Tongue (tissue), 3 donors: ENCODE measurements at places on chromosomes 13 and 19. TPM values are rescaled to one million over a fixed set of nuclear protein-coding genes. Genes with fewer than 3 reads are reported as not detected.
A peak's percentile ranks its signal among the peaks of the same experiment; 100 is the strongest.

Gene STOML3
- total RNA-seq = 0.10 TPM

Gene ZNF30
- total RNA-seq = 5.3 TPM

Gene ZNF471
- 8.6 TPM for total RNA-seq

Gene LRRC25
- total RNA-seq = 1.8 TPM

Gene NACC1
- total RNA-seq = 16.2 TPM

DNA sequence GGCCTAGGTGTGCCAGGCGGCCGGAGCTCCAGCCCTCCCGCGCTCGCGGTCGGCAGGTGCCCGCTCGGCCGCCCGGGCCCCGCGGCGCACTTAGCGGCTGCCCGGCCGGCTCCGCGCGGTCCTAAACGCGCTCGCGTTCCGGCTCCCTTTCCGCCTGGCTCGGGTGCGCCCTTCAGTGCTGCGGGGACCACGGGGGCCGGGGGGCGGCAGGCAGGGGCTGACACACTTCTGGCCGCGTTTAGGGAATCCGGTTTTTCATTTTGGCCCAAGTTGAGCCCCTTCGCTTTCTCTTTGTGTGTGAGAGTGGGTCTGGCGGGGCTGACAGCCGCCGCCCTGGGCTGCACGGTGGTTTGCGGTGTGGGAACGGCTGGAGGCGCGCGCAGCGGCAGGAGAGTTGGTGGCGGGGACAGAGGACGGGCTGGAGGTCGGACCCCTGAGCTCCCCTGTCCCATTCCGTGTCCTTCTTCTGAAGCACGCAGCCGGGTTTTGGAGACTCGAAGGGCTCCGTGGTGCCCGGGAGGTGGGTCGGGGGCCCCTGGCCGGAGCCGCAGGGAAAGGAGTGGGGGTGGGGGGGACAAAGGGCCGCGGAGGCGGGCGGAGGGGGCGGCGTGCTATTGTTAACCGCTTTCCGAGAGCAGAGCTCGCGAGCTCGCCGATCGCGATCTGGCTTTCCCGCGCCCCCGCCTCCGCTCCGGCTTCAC is 3.1 kb downstream of the FGF9 start:
- DNase-seq = peak; percentile 74

- no peak for DNase-seq
Measured at GRCh38 chr19:47271949-47272348, 2.7 kb upstream of the INAFM1 start.

DNA sequence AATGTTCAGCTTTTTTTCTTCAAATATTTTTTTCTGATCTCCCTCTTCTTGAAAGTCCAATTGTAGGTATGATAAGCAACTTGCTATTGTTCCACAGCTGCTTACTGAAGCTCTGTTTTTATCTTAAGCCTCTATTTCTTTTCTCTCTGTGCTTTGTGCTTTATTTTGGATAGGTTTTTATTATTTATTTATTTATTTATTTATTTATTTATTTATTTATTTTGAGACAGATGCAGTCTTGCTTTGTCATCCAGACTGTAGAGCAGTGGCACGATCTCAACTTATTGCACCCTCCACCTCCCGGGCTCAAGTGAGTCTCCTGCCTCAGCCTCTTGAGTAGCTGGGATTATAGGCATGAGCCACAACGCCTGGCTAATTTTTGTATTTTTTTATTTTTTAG is 199.4 kb downstream of the KLF12 start:
- no peak for DNase-seq

GRCh38 chr19:19782783-19783182 is 38.8 kb downstream of the ZNF506 start:
- DNase-seq = no peak
